ENCODE measurements at places on chromosomes 6 and 20.
A peak's percentile ranks its signal among the peaks of the same experiment; 100 is the strongest.

DNA sequence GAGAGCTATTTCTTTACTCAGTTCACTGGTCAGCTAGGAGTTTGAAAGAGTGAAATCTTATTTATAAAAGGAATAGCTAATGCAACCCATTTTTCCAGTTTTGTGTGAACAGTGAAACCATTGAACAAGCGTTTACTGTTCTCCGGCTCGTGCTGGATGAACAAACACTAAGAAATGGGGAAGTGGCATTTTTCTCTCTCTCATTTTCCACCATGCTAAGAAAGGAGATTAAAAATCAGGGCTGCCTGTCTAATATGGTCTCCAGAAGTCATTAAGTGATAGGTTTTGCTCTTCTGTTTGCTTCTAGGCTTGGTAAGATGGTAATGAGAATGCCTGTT lies 774 bp upstream of the SFT2D1 start:
- DNase-seq: peak; percentile 31

DNA sequence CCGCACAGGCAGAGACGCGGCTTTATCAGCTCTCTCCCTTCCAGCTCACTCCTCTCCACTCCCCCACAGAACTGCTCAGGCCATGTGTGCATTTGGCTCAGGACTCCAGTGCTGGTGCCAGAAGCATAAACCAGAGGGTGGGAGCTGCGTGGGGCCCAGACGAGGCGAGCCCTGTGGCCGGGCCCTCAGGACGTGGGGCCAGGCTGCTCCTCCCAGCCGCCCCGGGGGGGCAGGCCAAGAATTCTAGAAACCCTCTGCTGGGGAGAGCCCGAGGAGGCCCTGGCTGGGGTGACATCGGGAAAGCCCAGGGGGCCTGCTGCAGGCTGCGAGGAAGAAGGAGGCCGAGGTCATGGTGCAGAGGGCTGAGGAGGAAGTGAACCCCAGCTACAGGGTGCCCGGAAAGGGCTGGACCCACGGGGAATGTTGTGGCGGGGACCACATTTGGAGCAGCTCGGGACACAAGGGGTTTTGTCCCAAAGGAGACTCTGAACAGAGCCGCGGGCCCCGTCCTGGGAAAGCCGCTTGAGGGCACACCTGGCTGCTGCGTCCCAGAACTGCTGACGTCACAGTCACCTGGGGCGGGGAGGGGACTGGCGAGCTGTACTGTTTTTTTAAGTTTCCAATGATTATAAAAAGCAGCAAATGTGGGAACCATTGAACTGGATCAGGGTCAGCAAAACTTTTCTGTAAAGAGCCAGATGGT lies 107.1 kb downstream of the BANF2 start:
- DNase-seq: no peak

DNA sequence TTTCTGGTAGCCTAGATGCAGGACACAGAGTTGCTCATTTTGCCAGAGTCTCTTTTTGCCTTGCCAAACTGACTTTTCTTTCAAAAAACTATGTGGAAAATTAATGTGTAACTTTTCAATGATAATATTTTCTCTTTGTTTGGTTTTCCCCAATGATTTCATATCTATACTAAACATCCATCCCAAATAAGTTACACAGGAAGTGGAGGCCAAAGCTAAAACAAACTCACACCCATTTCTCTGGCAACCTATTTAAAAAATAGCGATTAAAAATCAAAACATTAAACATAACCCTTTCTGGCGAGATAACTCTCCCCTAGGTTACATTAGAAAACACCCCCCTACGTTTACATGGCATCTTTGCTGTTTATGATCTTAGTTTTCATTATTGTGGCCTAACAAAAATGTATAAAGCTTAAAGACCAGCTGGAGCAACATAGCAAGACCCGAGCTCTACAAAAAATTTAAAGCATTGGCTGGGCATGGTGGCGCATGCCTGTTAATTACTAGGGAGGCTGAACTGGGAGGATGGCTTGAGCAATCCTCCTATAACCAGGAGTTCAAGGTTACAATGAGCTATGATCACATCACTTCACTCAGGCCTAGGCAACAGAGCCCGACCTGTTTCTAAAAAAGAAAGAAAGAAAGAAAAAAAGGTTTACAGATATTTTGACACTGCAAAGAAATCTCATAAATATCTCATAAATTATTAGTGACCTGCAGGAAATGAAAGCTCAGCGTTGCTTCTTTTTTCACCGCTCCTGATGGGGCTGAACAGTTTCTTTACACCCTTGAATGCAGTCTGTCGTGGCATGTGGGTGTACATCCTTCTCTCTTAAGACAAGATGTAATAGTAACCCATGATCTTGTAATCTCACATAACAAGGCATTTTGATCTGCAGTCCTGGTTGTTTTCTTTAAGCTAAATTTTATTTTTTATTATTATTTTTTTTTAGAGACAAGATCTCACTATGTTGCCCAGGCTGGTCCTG lies 32.8 kb upstream of the CEP85L start:
- no peak for DNase-seq

DNA sequence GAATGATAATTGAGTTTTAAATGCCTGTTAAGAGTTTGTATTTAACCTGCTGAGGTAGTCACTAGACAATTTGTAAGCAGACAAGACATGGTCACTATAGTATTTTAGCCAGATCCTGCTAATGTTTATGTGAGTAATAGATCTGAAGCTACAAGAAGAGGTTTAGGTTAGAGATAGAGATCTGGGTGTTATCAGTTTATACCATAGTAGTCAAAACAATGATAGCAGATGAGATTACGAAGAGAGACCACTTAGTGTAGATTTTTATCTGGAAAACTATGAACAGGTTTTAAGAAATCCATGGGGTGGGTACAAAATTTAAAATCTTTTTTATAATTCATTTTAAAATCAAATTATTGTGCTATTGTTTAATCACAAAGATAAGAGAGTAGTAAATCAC lies 47.5 kb downstream of the PHIP start:
- no peak for DNase-seq

DNA sequence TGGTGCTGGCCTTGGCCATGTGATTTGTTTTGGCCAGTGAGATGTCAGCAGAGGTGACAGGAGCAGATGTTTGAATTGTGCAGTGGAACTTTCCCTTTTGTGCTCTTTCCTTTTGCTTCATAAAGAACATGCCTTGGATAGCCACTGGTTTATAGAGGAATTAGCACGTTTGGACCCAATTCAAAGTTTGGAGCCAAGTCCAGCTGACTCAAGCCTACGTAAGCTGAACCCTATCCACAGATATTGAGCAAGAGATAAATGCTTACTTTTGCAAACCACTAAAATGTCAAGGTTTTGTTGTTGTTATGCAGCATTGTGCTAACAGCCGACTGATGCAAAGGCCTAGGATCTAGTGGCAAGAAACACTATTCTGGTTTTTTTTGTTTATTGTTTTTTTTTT lies 230.9 kb upstream of the CITED2 start:
- no peak for DNase-seq

- no peak for DNase-seq
Observed at GRCh38 chr6:33677143-33677660, 34.3 kb downstream of the UQCC2 start.

- no peak for DNase-seq
Observed at GRCh38 chr6:145865175-145865574, 50.6 kb upstream of the FBXO30 start.

DNA sequence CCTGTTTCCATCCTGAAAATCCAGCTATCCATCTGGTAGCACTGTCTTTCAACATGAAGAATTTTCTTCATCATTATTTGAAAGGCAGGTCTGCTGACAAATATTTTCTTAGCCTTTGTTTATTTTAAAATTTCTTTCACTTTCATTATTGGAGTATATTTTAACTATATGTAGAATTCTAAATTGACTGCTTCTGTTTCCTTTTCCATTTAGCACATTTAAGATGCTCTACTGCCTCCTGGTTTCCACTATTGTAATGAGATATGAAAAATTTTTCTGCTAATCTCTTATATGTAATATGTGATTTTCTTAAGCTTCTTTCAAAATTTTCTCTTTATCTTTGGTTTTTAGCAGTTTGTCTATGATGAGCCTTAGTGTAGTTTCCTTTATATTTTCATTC lies 97.3 kb downstream of the TBC1D32 start:
- DNase-seq: no peak

- peak; percentile 95 for DNase-seq
Observed at GRCh38 chr20:2538931-2539720, 2.8 kb downstream of the TMC2 start.

- no peak for DNase-seq
Observed at GRCh38 chr6:19410481-19410880, 426.7 kb upstream of the ID4 start.

DNA sequence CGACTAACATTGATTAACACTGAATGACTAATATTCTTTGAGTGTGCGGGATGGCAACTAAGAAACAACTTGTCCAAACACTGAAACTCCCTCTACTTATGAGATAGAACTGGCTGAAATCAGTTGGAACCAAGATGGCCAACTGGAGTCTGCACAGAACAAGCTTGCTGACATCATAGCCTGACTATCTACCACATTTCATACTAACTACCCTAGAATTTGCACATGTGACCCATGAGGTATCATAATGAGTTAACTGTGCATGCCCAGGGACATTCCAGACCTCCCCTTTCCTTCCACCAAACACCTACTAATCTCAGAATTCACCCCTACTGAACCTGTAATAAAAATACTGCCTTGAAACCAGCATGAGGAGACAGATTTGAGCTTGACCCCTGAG lies 43.2 kb downstream of the PHIP start:
- no peak for DNase-seq

- no peak for DNase-seq
Observed at GRCh38 chr20:48349656-48350055, 478.1 kb downstream of the PREX1 start.

DNA sequence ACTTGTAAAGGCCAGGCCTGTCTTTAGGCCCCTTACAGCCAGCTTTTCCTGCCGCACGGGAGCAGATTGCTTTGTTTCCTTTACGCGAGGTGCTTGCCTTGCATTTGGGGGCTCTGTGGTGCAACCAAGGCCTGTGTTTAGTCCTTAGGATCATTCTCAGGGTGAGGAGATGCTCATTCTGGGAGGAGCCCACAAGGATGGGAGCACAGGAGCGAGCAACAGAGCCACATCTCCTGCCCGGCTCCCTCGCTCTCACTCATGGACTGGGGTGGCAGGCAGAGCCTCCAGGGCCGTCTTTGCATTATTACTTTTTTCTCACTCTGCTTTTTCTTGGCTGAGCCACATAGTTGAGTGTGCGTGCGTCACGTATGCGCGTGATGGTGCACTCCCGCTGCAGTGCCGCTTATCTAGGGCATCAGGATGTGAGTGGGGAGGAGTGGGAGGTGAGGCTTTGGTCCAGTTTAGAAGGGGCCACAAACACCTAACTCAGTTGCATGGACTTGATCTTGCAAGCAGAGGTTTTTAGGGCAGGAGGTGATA lies 19.1 kb downstream of the DYNLRB1 start:
- DNase-seq: no peak

Data from pons (tissue), 1 donor.